ENCODE measurements at places on chromosomes 3 and 15.

DNA sequence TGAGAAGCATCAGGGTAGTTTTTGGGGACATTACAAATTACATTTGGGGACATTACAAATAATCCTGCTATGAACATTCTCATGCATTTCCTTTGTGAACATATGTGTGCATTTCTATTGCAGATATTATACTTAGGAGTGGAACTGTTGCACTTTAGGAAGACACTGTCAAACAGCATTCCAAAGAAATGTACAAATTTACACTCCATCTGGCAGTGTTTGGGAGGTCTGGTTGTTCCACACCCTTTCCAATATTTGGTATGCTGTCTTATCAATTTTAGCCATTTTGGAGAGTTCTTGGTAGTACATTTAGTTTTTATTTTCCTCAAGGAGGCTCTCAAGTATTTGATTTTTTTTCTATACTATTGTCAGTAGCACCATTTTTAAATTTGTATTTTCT is 419.1 kb upstream of the ARHGEF26 start:
- no peak for DNase-seq

DNA sequence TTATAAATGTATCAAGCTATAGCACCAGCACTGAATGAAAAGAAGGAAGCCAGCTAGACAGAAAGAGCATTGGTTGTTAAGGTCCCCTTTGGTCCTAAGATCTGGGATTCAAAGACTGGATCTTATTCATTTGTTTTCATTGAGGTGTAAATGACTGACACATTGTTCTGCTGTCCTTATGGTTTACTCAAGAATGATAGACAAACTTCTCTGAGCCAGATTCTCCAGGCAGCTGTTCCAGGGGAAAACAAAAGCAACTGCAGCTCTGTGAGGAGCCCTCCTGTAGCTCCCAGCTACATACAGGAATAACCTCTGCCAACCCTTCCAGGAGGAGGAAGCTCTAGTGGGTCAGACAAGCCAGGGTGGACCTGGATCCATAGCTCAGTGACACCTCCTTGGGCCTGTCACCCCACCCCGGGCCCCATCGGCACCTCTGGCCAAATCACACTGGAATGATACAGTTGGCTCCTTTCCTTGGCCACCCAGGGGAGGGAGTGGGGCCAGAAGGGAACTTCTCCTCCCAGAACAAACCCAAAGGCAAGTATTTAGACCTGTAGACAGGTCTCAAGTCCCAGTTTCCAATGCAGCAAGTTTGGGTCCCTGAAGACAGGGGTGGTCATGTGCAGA is 57.8 kb downstream of the ZNF621 start:
- DNase-seq = no peak

GRCh38 chr15:81813215-81813614 is 232.6 kb downstream of the MEX3B start:
- no peak for DNase-seq

- no peak for DNase-seq
Measured at GRCh38 chr15:35713733-35714132, 167.8 kb upstream of the DPH6 start.

GRCh38 chr15:40891810-40892446 is 2.3 kb upstream of the VPS18 start:
- no peak for DNase-seq

DNA sequence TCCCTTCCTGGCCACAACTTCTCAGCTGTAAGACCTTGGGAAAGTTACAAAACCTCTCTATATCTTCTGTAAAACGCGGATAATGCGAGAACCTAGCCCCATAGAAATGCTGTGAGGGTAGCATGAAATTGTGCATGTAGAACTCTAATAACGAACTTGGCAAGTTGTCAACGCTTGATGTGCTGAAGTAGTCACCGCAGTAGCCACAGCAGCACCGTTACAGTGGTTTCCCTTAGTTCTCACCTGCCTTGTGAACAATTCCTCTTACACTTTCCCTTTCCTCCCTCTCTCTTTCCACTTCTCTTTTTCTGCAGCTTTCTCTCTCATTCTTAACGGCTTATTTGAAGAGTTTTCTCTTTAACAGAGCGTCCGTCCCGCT is 447 bp upstream of the SHQ1 start:
- no peak for DNase-seq

GRCh38 chr3:58989163-58989562 is 60.7 kb downstream of the CFAP20DC start:
- no peak for DNase-seq

- no peak for DNase-seq
Measured at GRCh38 chr3:20130106-20130505, 55.9 kb downstream of the SGO1 start.

- no peak for DNase-seq
Measured at GRCh38 chr15:32718821-32719716, 1.3 kb downstream of the GREM1 start.

DNA sequence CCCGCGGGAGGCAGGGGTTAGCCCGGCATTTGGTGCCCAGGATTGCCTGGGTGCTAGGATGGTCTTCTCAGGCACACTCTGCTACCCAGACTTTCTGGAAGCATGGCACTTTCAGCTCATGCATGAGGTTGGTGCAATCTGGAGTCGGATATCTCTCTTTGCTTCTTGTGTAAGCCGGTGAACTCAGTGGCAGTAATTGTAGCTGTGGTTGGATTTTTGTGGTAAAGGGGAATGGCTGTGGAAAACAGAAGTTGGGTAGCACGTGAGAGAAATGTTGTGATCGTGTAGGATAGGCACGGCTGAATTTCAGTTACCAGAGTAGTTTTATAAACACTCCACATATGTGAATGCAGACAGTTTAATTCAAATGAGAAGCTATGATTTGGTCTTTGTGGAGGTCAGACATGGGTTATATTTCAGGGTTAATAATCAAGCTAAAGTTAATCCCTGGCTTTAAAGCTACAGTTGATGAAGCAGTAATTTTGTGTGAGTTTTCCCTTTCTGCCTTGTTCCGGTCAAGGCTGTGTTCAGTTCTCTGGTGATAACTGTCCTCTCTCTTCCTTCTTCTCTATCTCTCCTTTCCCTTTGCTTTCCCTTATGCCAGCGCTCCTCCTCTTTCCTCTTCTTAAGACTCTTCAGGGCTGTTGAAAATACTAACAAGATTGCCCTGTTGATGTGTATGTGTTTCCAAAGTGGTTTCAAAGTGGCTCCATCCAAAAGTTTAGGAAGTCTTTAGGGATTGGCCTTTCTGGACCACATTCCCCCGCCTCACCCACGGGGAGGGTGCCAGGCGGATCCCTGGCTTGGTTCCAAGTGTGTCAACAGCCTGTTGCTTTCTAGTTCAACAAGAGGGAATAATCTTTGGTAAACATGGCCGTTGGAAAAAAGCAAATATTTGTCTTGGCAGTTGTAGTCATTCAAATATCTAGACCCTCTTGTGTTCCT is 404.6 kb upstream of the C2CD4B start:
- no peak for DNase-seq

DNA sequence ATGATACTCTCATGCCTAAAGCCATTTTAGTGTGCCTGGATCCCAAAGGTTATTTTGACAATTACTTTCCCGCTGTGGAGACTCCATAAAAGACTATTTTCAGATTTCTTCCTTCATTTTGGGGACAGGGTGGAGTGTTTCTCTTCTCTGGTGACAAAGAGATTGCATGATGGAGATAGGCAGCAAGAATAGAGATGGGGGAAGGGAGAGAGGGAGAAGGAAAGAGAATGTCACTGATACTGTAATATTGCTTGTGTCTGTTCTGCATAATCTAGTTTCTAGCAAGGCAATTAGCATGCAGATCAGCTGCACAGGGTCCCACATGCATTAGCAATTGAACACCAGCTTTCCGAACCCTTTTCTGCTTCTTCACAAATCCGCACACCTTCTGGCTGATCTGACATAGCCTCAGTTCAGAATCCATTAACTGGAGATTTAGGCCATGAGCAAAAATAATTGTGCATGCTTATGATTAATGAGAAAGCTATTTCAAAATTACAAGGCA is 222.4 kb downstream of the OXSM start:
- DNase-seq = no peak

- no peak for DNase-seq
Measured at GRCh38 chr3:97430601-97431000, 334.0 kb upstream of the ARL6 start.

All from esophagus squamous epithelium (tissue), 5 donors.